ENCODE measurements at places on chromosomes 13 and 19. TPM values are rescaled to one million over a fixed set of nuclear protein-coding genes. Genes with fewer than 3 reads are reported as not detected.

- no peak for DNase-seq
These were observed 505 bp downstream of the ZSWIM4 start for GRCh38 chr19:13795595-13796300.

DNA sequence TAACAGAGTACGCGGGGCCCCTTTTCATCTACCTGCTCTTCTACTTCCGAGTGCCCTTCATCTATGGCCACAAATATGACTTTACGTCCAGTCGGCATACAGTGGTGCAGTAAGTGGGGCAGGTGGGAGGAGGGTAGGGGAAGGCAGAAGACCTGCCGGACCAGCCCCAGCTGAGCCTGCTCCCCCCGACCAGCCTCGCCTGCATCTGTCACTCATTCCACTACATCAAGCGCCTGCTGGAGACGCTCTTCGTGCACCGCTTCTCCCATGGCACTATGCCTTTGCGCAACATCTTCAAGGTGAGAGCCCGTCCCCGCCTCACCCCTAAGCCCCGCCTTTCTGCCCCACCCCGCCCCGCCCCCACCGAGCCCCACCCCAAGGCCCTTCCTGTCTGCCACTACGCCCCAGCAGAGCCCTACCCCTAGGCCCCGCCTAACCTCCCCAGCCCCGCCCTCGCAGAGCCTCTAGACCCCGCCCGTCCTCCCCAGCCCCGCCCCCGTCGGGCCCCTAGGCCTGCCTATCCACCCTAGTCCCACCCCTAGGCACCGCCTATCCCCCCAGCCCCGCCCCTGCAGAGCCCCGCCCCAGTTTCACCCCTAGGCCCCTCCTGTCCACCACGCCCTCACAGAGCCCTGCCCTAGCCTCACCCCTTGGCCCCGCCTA lies 7.7 kb downstream of the NDUFB7 start:
- DNase-seq, result no peak

- DNase-seq, result no peak
These were observed 10.1 kb downstream of the RHPN2 start for GRCh38 chr19:33054623-33055022.

Gene KLK3
- polyA plus RNA-seq, result not detected

Gene NLRP7
- polyA plus RNA-seq, result not detected

DNA sequence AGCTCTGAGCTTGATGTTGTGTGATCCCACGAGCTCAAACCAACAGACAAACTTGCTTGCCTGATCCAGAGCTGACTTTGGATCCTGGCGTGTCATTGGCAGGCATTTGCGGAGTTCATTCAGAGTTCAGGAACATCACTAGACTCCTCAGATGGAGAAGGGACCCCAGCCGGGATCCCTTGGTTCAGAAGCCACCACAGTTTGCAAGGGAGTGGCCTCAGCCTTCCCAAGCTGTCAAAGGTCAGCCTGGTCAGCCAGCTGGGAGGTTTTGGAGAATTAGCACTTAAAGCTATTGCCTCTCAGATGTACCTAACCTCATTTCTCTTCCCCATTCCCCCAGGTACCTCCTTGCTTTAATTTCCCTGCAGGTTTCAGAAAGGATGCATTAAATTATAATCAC lies 208.8 kb upstream of the SOX21 start:
- no peak for DNase-seq

DNA sequence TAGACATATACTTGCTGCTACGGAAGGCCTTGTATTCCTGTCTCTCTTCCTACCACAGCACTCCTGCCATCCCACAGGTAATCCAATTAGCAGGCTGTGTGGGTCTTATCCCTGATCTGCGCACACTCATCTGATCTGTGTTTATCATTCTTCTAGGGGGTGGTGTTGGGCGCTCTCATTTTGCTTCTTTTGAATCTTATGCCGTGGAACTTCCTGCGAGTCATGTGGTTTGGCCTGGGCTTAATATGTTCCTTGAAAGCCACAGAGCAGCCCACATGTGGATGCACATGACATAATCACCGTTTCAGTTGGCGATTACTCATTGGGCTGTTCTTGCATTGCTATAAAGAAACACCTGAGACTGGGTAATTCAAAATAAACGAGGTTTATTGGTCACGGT lies 7.5 kb downstream of the RASA3 start:
- no peak for DNase-seq

DNA sequence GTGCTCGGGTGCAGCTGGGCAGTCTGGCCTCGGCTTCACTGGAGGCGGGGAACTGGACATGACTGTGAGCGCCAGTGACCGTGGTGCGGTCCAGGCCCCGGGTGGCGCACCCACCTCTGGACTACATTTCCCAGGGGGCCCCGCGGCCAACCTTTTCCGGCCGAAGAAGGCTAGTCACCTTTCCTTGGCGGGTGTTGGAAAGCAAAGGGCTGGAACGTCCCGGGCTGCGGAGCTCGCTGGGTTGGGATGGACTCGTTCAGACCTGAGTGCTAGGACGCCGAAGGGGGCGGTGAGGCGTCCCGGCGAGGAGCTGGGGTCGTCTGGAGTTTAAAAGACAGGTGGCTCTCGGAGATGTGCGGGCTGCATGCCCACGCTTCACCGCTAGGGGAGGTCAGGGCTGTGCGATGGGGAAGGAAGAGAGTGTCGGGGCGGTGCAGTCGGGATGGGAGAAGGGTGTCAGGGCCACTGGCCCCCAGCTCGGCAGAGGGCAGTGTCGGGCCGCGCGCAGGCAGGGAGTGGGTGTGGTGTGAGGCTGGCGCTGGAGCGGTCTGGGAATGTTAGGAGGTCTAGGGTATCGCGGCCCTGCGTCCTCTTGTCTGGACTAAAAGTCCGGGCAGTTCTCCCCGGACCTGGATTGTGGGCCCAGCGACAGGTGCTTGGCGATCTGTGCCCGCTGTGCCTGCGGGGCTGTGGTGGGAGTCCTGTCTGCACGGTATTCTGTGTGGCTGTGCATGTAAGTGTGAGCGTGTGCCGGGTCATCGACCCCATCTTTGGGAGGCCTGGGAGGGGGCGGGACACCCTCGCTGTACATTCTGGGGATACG lies 57.1 kb downstream of the ZNF568 start:
- peak; percentile 80 for DNase-seq

DNA sequence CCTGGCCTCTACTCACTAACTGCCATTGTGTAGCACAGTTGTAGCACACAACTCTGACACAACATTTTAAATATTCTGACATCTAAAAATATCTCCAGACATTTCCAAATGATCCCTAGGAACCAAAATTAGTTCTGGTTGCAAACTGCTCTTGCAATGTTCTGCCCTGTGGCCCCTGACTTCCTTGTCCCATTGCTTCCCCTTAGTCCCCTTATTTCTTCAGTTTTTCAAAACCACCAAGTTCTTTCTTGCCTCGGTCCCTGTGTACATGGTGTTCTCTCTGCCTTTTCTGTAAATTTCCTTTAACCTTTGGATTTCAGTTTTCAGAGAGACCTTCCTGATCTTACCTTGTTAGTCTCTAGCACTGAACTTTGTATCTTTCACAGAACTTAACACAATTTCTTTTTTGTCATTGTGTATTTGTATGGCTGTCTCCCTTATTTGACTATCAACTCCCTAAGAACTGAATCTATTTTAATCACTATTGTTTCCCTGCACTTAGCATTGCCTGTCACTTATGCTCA lies 87.6 kb upstream of the MLNR start:
- DNase-seq, result no peak

GRCh38 chr13:27194895-27195764 lies 23.5 kb upstream of the USP12 start:
- DNase-seq, result no peak

GRCh38 chr19:32652894-32653598 lies 21.9 kb downstream of the ANKRD27 start:
- DNase-seq, result no peak

Gene CARM1
- 75.2 TPM for polyA plus RNA-seq

DNA sequence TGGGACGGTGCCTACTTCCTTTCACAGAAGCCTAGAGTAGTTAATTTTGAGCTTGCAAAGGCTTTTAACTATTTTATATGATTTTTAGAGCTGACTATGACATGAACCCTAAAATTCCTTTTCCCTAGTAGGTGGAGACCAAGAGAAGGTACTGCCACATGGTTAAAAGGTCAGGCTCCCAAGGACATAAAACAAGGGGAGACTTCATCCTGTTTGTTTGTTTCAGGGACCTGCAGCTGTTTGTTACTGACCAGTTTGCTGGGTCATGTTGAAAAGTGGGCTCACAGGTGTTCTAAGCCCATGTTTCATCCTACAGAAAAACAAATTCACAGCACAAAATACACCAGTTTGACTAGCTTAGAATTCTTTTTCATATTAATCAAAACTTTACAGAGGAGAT lies 3.9 kb upstream of the ZNF460 start:
- DNase-seq, result no peak

DNA sequence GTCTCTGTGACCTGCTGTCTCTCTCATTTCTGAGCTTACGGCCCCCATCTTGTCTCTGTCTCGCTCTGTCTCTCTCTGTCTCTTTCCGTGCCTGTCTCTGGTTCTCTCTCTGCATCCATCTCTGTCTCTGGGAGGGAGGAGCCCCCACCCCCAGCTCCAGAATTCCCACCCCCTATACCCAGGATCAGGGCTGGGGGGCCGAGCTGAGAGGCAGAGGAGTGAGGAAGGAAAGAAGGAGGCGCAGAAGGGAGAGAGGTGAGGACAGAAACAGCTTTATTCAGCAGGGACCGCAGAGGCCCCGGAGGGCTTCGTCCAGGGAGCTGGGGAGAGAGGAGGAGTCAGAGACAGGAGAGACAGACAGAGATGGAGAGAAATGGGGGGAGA lies 14.0 kb downstream of the JOSD2 start:
- DNase-seq, result no peak

DNA sequence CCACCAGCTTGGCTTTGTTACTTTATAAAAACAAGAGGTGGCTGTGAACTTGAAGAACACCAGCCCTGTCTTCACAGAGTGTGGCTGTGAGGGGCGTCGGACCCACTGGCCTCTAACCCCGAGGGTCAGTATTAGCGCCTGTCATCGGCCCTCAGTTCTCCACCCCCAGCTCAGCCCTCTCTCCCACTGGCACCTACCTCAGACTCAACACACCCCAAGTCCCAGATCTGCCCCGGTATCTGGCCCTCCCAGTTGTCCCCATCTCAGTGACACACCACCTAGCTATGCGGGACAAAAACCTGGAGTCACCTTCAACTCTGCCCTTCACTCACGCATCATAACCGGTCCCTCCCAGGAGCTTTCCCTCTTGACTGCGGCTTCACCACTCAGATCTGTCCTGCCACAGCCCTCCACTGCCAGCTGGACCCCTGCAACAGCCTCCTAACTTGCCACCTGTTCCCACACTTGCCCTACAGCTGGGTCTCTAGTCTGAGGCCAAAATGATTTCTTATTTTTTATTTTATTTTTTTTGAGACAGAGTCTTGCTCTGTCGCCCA lies 45.4 kb downstream of the PEPD start:
- DNase-seq, result no peak

- no peak for DNase-seq
These were observed 169.5 kb downstream of the NUFIP1 start for GRCh38 chr13:44819772-44820171.

DNA sequence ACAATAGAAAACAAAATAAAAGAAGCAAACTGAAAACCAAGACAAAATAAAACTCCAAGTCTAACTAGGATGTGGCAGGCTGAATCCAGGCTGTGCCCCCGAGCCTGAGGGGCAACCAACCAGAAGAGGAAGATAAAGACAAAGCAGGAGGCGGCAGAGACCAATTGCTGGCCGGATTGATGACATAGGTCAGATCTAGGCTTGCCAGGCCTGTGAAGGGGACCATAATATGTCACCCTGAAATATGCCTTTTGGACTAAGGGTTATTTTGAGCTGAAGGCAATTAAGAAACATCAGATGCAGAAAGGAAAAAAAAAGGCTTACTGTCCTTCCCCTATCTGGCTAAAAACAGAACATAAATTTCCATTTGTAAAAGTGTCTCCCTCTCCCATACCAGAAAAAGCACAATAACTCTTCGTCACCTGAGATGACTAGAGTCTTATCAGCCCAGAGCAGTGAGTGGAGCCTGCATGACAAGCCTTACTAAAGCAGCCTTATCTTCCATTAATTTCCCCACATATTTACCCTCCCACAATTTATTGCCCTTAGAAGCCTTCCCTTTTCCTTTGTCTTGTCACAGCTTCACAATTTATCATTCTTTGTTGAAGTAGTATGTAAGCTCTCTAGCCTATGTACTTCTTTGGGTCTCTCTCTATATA lies 22.8 kb downstream of the ATP8A2 start:
- no peak for DNase-seq

Gene GGACT
- polyA plus RNA-seq, result 3.6 TPM

Gene SIGLEC11
- polyA plus RNA-seq, result 0.93 TPM

Gene ZSCAN4
- polyA plus RNA-seq, result not detected

GRCh38 chr13:112844879-112845278 lies 124.1 kb upstream of the MCF2L start:
- DNase-seq, result no peak

Gene IGFL3
- not detected for polyA plus RNA-seq

DNA sequence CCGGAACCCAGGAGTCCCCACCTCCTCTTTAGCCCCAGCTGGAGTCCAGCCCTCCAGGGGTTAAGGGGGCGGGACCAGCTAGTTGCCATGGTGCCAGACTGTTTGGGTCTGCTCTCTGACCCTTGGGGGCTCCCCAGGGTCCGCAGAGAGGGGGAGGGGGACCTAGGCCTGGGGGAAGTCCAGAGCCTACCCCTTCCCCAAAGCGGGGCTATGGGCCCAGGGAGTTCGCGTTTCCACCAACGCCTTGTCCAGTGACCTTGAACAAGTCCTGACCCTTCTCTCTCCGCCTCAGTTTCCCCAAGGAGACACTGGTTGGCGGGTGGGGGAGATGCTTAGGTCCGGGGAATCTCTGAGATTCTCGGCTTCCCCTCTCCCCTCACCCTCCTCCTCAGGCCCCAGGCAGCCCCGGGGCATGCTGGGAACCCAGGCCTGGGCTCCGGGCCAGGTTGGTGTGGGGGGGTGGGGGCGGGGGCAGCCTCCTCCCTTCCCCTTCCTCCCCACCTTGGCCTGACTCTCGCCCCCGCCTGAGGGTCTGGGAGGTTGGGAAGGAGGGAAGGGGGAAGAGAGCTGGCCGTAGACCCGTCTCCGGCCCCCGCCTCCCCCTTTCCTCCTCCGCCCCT lies 2.6 kb upstream of the SPACA6 start:
- peak; percentile 92 for DNase-seq

- no peak for DNase-seq
These were observed 40.6 kb downstream of the COL4A2 start for GRCh38 chr13:110347535-110348308.

GRCh38 chr19:6070720-6071485 lies 39.4 kb downstream of the RFX2 start:
- DNase-seq, result no peak

DNA sequence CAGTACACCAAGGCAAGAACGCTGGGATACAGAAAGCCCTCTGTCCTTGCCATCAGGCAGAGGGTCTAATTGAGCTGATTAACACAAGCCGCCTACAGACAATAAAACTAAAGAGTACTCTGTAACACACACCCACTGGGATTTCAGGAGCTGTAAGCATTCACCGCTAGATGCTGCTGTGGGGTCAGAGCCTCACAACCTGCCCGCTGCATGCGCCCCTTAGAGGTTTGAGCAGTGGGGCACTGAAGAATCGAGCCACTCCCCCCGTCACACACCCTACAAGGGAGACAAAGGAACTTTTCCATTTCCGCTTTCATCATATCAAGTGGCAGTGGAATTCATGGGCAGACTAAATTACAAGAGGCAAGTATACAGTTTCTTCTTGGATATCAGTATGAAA lies 1080.6 kb downstream of the PCDH17 start:
- no peak for DNase-seq

GRCh38 chr13:52104624-52105023 lies 24.2 kb downstream of the NEK5 start:
- no peak for DNase-seq

- no peak for DNase-seq
These were observed 1.5 kb downstream of the MAST3 start for GRCh38 chr19:18098891-18099622.
